ENCODE measurements at places on chromosomes 3 and 15.

DNA sequence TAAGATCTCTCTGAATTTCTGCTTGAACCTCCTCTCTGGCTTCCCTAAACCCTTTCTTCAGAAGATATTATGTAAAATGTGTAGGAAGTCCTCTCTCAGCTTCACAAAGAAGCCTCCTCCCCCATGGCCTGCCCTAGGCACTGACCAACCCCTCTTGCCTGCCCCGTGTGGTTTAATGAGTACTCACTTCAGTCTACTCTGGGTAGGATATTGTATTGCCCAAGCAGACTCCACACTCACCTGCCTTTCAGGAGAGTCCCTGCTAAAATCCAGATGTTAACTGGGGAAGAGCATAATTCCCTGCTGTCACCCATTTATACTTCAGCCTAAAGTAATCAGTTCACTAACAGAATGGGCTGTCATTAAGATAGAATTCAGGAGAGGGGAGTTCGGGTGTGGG, 2.6 kb upstream of the AGBL1 start:
- DNase-seq: no peak

- no peak for DNase-seq
Measured at GRCh38 chr3:141272906-141273662, 41.5 kb downstream of the PXYLP1 start.

- DNase-seq: no peak
Measured at GRCh38 chr3:187227658-187228258, 30.5 kb downstream of the RTP1 start.

GRCh38 chr3:112365035-112365434, 32.1 kb downstream of the CD200 start:
- no peak for DNase-seq

DNA sequence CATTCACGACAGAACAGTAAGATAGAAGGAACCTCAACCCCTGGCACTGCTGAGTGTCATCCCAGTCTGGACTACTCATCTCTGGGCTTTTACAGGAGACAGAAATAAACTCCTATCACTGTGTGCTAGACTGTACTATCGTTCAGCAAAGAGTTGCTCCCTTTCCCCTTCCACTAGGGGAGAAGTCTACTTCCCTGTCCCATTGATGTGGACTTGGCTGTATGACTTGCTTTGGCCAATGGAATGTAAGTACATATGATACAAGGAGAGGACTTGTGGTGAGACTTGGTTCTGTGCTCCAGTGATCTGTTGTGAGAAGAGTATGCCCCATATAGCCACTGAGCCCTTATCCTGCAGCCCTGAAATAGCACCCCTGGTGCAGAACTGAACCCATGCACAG, 5.3 kb upstream of the KIF7 start:
- no peak for DNase-seq

DNA sequence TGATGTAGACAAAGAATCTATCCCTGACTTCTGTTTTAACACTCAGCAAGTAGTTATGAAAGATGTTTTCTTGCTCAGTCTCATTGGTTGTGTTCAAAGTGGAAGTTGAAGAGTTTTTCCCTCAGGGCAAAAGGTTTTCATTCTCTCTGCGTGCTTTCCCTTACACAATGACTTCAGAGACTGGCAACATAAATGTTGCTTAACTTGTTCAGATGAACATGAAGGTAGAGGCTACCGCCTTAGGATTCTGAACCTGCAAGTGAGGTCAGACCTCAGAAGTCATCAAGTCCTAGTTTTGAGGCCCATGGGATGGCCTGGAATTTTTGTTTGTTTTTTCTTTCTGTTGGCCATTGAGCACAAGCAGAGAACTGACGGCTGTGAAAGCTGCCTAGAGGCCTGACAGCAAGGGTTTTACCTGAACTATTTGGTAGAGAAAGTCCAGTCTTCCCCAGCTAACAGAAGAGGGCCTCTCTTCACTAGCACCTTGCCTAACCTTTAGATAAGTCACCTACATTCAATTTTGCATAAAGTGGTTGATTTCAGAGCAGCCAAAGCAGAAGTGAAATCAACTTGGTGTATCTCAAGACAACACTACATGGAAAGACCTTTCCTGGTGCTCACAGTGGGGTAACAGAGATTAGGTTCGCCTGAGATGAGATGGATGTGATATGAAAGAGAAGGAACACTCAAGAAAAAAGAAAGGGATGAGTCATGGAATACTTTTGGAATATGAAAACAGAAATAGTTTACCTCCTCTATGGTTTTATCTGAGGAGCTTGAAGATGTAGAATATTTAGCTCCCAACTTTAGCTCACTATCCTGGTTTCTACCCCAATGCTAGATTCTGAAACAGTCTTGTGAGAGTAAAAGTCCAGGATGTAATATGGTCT, 53.6 kb upstream of the AP4E1 start:
- no peak for DNase-seq

DNA sequence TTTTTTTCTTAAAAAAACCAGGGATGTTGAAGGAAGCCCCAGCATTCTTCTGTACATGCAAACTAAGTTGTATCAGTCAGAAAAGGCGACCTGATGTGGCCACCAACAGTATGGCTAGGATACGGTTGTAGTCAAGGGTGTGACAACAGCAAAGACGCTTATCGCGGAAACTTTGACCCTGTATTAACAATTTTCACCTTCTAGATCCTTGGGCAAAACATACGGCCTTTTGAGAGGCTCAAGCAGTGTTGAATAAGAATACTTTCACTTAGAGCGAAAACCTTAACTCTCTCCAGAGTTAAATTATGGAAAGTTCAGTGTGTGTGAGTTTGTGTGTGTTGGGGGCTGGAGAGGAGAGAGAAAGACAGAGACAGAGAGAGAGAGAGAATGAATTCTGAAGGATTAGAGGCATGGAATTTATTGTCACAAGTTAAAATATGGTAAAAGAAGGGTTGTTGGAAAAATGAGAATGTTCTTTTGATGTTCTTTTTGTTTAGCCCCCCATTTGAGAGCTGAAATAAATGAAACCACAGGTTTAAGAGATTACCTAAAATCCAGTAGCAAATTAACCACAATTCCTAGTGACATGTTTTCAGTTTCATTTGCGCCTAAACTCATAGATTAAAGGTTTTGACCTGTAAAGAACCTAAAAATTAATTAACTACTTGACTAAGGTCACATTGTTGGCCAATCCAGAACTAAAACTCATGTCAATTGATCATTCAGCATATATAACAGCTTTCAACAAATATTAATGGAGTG, 9.2 kb downstream of the ALCAM start:
- DNase-seq: no peak

DNA sequence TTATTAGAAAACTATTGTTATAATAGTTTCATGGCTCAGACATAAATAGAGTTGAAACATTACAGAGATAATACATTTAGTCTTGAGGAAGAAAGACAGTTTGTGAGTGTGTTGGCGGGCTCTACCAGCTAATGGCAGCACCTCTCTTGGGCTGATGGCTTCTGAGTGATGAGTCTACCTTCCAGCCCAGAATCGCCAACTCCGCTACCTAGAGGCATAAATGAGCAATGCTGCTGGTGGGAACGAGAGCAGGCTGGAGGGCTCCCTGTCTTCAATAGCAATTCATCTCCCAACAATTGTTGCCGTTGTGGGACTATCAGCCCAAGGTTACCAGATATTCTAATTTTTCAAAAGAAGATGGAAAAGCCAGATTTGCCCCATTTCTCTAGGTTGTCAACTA, 388.7 kb downstream of the FOXP1 start:
- DNase-seq: no peak

GRCh38 chr3:148319161-148319915, 378.4 kb upstream of the AGTR1 start:
- DNase-seq: no peak

GRCh38 chr15:66955001-66955516, 110.3 kb upstream of the SMAD3 start:
- DNase-seq: no peak

GRCh38 chr3:26622621-26623418, at the start of gene LRRC3B:
TSS of gene LRRC3B (plus strand) at chr3:26622772. CDS start at chr3:26709673, 86,901 bp downstream.
- DNase-seq: no peak

DNA sequence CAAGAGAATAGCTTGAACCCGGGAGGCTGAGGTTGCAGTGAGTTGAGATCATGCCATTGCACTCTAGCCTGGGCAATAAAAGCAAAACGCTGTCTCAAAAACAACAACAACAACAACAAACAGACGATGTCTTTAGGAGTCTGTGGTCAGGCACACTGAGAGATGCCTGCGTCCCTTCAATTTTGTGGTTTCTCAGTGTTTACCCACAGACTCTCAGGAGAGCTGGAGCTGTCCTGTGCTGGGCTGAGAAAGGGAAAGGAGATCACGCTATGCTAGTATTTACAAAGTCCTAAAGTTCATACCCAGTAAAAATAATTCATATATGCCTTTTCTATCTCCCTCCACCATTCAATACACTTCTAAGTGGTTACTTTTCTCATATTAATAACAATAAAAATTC, 6.3 kb downstream of the LAMP3 start:
- no peak for DNase-seq

- DNase-seq: no peak
Measured at GRCh38 chr15:92655178-92655995, at the start of gene FAM174B. TSS of gene FAM174B (minus strand) at chr15:92655775.

- DNase-seq: no peak
Measured at GRCh38 chr3:35201211-35201610, 438.1 kb upstream of the ARPP21 start.

GRCh38 chr15:25887870-25888269, 24.7 kb upstream of the ATP10A start:
- no peak for DNase-seq

- DNase-seq: no peak
Measured at GRCh38 chr3:34056951-34057390, 258.5 kb downstream of the PDCD6IP start.

GRCh38 chr15:57758560-57758959, 52.0 kb downstream of the POLR2M start:
- DNase-seq: no peak

GRCh38 chr3:101163554-101163953, 156.8 kb downstream of the IMPG2 start:
- DNase-seq: no peak

- no peak for DNase-seq
Measured at GRCh38 chr3:16132190-16132589, 42.3 kb upstream of the GALNT15 start.

- DNase-seq: no peak
Measured at GRCh38 chr3:15220056-15220455, 14.0 kb downstream of the CAPN7 start.

- no peak for DNase-seq
Measured at GRCh38 chr3:102531686-102532085, 96.9 kb downstream of the ZPLD1 start.

GRCh38 chr3:55792009-55792408, 304.9 kb upstream of the WNT5A start:
- no peak for DNase-seq

DNA sequence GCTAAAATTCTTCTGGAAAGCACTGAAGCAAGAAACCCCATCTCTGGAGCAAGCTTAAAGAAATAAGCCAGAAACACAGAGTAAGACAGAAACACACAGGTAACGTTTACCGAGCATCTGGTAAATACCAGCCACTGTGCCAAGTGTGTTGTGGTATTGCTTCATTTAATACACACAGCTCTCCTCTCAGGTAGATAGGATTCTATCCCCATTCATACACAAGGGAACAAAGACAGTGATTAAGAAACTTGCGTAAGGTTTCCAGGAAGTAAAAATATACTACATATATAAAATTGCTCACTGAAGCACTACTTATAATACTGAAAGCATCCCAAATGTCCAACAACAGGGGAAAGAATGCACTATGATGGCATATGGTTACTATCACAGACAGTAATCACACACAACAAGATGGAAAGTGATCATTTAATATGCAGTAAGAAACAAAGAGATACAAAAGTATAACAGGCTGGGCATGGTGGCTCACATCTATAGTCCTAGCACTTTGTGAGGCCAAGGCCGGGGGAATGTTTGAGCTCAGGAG, 27.5 kb downstream of the TAMM41 start:
- DNase-seq: no peak

DNA sequence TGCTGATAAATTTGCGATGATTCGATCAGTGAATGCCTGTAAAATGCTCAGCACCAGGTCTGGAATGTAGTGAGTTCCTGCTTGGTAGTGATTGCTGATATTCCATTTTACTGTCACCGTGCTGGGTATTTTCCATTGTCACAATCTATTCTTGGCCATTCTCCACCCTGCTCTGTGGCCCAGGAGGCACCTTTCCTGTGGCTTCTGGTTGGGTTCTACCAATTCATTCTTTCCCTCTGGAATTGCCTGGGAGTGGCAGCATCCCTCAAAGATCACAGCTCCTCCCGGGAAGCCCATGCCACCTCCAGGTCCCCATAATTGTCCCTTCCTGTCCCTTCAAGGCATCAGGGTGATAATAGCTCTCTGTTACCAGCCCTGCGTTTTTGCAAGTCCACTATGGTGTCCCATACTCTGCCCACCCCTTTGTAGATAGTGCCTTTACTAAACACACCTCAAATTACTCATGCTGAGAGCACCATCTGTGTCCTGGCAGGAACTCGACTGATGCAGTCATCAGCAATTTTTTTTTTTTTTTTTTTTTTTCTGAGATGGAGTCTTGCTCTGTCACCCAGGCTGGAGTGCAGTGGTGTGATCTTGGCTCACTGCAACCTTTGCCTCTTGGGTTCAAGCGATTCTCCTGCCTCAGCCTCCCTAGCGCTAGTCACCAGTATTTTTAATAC, 177.8 kb upstream of the PROK2 start:
- DNase-seq: no peak

DNA sequence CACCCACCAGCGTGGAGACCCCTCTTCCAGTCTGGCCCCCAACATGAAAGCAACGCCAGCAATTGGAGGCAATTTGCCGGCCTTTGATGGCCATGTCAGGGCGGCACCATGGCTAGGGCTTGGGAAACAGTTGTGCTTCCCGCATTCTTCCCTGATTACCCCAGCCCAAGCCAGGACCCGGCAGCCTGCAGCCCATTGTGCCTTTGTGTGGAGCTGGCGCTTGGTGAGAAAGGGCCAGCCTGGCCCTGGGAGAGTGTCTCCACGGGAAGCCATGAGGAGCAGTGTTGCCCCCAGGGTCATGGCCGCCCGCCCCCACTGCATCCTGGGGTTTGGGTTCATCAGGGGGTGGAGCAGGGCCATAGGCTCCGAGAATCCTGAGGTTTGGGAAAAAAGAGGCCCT, 66.0 kb downstream of the DNAJB8 start:
- DNase-seq: no peak

- no peak for DNase-seq
Measured at GRCh38 chr3:88311826-88312225, 162.1 kb downstream of the C3orf38 start.

DNA sequence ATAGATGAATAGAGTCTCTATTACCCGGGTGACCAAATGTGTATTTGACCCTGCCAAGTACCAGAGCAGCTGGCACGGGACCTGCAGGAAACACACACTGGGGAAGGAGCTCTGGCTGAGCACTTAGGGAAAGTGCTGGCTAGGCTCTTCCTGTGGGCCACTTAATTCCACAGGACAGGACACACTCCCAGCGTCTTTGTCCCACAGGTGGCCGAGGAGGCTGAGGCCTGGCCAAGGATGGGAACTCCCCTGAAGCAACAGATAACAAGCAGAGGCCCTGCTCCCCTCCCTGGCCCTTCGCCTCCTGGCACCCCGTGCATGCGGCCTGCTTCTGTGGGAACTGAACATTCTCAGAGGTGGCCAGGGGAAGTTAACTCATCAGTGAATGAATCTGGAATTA, 180.8 kb downstream of the ATP10A start:
- no peak for DNase-seq

GRCh38 chr3:187979564-187979963, 174.4 kb upstream of the LPP start:
- DNase-seq: no peak

All from activated T-helper 1 cell treated with Interleukin-2 at 50 U/mL for 16 hours (primary cell).